HFFc6 (cell line): ENCODE measurements at places on chromosomes 12 and 14.

DNA sequence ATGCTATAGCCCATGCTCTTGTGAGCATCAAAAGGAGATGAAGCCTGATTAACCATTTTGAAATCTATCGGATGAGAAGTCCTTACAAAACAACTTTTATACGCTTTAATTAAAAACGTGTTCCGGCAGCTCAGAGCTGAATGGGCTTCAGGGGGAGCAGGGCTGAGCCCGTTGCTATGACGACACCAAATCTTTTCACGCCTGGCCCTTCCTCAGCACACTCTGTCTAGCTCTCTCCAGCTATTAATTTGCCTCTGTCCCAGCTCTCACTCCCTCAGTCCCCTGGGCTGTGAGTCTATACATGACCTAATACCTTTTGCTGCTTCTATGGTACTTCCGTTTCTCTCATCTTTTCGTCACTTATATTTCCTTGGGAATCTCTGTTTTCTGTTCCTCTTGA lies 15.8 kb downstream of the FOXA1 start:
- DNase-seq: no peak

GRCh38 chr12:1587927-1588574 lies 6.3 kb downstream of the FBXL14 start:
- no peak for DNase-seq

DNA sequence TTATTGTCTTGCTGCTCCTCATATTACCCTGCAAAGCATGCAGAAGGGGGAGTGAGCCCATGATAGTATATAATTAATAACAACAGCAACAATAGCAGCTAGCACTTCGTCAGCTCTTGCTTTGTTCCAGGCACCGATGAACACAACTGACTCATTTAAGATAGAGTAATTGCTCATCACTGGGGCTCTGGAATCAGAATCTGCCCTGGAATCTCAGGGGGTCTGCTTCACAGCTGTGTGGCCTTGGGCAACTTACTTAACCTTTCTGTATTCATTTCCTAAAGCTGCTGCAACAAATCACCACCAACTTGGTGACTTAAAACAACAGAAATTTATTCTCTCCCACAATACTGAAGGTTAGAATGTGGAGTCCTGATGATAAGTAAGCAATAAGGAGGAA lies 55.0 kb upstream of the PSMC1 start:
- no peak for DNase-seq

GRCh38 chr12:122403831-122404230 lies 18.6 kb downstream of the CLIP1 start:
- DNase-seq: no peak

DNA sequence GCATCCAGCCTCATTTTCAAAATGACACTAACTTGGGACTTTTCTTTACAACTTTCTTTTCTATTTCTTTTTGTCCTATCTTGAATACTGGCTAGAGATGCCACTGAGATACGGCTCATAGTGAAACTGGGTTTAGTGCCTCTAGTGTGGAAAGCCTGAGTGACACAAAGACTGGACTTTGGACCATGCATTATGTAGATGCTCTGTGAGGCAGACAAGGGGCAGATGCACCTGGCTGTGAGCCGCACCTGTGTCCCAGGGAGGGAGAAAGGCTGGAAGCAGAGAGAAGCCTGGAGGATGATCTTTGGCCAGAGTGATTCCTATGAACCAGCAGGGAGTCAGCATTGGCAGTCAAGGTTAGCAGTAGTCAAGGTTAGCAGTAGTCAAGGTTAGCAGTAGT lies 852.3 kb upstream of the TMEM132C start:
- no peak for DNase-seq

DNA sequence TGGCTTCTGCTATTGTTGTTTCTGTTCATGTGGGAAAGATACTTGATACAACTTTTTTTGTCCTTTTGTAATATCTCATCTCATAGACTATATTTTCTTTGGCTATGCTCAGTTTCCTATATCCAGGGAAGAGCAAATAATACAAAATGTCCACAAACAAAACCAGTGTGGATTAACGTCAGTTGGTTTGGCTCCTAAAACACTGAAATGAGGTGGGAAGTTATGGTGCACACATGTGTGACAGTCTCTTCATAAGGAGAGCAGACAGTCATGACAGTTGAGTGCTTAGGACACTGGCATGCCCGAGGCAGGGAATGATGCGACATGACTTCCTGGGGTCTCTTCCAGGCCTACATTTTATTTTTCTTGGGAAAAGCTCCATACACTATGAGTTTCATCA lies 27.5 kb downstream of the RHOJ start:
- DNase-seq: no peak

DNA sequence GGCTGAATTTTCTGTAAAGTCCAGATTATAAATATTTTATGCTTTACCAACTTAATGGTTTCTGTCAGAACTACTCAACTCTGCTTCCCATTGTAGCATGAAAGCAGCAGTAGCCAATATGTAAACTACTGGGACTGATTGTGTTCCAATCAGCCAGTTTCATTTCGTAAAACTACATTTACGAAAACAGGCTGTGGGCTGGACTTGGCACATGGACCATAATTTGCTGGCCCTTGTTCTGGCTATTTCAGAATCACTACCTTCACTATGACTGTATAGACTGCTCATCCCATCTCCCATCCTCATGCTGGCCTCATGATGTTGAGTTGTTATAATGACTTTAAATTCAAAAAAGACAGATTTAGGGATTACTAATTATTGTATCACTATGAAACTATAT lies 38.7 kb downstream of the FAR2 start:
- no peak for DNase-seq
